NCI-H748 treated with DMSO at 0.1 percent for 48 hours (cell line): ENCODE measurements at places on chromosomes 7 and 10.

DNA sequence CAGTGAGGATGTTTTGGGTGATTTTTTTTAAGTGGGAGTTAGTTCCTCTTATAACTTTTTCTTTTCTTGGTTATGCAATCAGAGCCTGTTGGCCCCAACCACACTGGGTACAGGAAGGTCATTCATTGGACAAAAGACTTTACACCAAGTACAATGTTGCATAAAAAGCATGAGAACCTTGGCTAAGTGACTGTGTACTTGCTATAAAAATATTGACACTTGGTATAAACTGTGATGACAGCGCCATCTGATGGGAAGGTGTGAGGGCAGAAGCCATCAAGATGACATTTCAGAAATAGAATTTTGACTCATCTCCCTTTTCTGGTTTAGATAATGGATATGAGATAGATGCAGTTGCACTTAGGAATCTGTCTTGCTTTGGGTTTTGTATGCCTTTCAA, 126.4 kb upstream of the CCDC6 start:
- DNase-seq = peak; percentile 57

DNA sequence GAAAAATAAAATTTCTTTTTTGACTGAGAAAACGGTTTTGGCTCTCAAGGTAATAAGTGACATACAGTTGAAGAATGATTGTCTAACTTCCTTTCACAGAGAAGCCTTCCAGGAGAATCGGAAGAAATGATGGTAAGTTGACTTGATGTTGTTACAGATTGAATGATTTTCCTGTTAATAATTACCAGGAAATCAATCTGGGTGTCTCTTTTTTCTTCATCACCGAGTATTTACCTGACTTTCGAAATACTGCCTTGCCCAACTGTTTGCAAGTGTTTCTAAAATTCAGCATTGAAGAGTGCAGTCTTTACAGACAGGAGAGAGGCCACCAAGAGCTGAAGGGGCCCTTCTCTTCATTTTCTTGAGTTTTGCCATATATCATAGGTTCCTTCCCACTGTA, 4.0 kb downstream of the ITIH2 start:
- DNase-seq = no peak

DNA sequence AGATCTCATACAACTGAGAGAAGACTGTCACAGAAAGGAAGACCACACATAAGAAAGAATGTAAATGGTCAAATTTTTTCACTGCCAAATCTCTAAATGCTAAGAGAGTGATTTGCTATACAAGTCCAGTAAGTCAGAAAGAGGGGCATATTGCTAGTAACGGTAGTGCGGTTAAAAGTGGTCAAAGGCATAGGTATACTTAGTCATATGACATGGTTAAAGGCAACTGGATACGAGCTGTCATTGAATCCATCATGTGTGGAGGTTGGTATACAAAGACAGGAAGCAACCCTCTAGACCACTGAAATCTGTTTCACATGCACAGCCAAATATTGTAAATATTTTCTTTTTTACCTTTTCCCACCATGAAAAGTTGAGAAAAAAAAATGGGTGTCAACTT, 4.8 kb downstream of the INHBA start:
- DNase-seq = no peak

DNA sequence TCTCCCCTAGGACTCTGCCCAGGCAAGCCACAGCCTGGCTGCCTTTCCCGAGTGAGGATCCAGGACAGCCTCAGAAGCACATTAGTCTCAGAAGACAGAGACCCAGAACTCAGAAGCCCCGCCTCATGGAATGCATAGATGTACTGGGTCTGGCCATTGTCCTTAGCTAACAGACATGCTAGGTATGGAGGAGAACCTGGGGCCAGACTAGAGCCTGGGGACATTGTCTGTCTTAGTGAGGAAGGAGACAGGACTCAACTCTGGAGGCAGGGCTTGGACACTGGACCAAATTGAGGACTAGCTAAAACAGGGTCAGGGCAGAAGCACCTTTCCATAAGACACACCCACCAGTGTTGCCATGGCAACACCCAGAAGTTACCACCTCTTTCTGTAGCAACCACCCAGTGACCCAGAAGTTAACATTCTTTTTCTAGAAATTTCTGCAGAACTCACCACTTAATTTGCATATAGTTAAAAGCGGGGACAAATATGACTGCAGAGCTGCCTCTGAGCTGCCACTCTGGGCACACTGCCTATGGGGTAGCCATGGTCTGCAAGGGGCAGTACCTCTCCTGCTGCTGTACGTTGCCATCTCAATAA, 27.5 kb downstream of the TLX1 start:
- DNase-seq = no peak

- no peak for DNase-seq
These were observed 23.9 kb upstream of the CALD1 start for GRCh38 chr7:134755422-134756022.
